ENCODE measurements at places on chromosomes 3 and 15.

- DNase-seq: no peak
These were observed 597.4 kb downstream of the RSL24D1 start for GRCh38 chr15:54599386-54599785.

- DNase-seq: peak; percentile 71
These were observed 21.2 kb upstream of the SMAD3 start for GRCh38 chr15:67043939-67044771.

DNA sequence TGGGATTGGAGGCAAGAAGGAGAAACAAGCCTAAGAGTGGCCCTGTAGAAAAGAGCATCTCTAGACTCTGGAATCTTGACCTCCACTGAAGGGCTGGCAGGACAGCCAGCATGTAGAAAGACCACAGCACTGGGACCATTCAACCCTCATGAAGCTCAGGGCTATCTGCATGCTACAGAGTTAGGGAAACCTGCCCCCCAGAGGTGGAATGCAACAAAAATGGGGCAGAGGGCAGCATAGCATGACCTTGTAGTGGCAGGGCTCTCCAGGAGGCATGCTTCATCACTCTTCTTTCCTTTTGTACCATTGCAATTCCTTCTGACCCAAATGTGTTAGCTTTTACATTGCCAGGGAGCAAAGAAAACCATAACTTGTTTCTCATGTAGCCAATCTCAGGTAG, 445.4 kb downstream of the EPHB1 start:
- no peak for DNase-seq

GRCh38 chr15:48644827-48645557, 517 bp downstream of the FBN1 start:
- no peak for DNase-seq

- no peak for DNase-seq
These were observed 154.0 kb downstream of the FMN1 start for GRCh38 chr15:33040496-33040895.

DNA sequence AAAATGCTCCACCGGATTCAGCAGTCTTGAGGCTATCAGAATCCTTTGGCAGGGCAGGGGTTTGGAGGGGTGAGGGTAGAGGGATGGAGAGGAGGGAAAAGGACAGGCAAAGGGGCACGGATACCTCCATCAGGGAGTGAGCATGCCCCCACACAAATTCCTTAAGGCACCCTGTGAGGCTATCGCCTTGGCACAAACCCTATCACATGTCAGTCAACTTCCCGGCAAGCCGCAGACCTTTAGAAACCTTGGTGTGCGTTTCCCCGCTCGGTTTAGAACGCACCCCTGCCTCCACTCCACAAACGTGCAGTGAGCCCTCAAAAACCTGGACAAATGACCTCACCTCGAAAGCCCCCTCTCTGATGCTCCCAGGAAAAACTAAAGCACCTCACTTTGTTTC, 422 bp upstream of the SETMAR start:
- no peak for DNase-seq

DNA sequence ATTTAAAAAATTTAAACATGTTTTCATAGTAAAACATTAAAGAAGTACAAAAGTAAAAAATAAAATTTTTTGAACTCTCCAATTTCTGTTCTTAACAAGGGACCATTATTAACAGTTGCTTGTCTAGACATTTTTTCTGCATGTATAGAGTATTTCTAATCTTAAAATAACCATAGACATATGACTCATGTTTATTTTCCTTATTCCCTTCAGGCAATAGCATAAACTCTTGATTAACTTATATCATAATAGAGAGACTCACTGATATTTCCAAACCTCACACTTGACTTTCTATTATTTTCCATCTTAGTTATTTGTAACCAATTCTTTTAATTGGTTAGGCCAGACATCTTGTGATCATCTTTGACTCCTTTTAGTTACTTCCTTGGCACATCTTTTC, 325.6 kb upstream of the SOX14 start:
- no peak for DNase-seq

DNA sequence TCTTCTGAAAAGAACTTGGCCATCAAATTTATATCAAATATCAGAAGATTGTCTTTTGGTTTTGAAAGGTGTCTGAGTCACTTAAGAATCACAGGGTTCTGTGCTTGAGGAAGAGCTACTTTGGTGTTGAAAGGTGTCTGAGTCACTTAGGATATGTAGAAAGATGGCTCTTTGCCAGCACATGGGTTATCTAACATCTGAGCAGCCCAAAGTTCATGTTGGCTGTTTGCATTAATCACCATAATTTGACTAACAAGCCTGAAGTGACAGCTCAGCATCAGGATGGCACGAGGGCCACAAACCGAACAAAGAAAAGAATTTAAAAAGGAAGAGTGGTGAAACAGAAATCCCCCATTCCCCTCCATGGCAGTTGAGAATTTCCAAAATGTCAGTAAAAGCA, 190.5 kb upstream of the CMC1 start:
- DNase-seq: no peak

DNA sequence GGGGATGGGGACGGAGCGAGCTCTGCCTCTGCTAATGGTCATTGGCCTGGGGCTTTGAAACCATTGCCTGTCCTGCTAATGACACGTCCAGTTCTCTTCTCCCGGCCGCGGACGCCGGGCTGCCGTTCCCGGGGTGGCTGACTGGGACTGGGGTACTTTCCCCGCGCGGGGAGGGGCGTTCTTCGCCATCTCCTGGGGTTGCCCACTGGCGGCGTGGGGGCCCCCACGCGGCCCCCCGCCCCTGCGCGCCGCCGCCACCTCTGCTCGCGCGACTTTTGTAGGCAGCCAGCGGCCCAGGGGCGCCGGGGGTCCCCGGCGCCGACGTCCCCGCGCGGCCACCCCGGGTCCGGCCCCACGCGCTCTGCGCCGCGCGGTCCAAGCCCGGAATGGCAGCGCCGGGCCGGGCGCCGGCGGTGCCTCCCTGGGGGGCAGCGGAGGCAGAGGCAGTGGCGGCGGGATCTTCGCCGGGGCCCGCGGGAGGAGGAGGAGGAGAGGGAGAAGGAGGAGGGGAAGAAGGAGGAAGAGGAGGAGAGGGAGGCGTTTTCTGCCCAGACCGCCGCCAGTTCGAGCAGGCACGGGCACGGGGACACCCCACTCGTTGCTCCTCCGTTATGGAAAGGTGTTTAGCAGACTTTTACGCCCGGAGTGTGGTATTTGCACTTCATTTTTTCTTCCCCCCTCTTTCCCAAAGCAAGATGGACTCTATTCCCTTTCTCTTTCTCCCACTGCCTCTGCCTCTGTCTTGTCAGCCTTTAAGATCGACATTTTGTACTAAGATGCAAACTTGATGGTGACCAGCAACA, 2.3 kb downstream of the BBX start:
- DNase-seq: peak; percentile 41

DNA sequence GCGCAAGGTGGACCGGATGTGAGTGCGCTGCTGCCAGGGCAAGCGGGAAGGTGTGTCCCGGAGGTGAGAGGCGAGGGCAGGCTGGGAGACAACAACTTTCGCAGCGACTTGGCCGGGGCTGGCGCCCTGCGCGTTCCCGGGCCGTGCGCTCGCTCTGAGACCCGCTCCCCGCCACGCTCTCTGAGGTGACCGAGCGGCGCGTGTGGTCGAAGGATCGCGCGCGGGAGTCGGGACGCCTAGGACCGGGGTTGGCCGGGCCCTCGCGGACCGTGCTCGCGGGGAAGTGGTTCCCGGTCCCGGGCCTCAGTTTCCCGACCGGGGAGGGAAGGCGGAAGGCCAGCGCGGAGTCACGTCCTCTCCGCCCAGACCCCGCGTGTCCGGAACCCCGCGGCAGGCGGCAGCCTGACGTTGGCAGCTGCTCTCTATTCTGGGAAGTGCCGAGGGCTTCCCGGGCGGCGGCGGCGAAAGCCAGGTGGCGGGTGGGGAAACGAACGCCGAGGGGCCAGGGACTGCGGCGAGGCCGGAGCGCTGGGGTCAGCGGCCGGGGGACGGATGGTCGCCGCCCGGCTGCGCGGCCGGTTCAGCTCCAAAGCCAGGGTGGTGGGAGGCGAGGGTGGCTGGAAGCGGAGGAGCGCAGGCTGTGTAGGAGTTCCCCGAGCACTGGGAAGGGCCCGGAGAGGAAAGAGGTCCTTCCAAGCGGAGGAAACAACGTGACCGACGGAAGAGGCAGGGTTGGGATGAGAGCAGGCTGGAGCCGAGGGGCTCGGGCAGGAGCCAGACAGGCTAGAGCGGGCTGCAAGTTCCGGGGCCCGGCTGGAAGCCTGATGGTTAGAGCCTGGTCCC, 1.0 kb upstream of the IGF2BP2 start:
- DNase-seq: peak; percentile 74

GRCh38 chr3:168162172-168162571, 66.4 kb upstream of the GOLIM4 start:
- DNase-seq: no peak

DNA sequence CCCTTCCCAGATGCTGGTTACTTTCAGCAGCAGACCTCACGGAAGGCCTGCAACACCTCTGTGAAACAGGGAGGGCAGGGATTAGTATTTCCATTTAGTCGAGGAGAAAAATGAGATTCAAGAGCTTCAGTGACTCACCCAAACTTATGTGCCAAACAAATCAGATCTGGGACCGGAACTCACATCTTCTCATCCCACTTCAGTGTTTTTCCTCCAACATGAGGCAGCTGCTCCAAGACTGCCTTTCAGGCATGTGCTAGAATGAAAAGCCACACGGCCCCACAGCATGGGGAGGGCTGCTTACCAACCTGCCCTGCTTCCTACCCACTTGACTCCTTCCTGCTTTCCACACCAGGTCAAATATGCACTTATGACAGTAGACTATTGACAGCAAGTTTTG, 129.4 kb upstream of the SLC24A5 start:
- DNase-seq: no peak

GRCh38 chr15:47885920-47886319, 168.6 kb downstream of the SEMA6D start:
- no peak for DNase-seq

DNA sequence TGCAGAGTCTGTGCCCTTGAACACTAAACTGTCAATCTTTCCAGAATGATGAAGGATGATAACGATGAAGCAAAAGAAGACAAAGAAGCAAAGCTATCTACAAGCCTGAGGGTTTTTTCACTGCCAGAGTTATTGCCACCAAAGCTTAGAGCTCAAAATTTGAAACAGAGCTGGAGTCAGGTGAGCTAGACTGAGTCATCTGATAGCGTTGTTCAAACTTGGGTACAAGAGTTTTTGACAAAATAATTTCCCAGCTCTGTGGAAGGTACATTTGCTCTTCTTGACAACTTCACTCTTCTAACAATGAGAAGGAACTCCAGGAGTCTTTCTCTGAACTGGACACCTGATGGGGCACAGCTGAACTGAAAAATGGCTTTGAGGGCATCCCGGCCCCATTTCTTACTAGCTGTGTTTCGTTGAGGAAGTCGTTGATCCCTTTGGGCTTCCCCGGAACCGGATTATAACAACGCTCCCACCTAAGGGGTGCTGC, 715 bp downstream of the MCCC1 start:
- no peak for DNase-seq

GRCh38 chr15:81897057-81897677, 148.7 kb downstream of the MEX3B start:
- DNase-seq: no peak

DNA sequence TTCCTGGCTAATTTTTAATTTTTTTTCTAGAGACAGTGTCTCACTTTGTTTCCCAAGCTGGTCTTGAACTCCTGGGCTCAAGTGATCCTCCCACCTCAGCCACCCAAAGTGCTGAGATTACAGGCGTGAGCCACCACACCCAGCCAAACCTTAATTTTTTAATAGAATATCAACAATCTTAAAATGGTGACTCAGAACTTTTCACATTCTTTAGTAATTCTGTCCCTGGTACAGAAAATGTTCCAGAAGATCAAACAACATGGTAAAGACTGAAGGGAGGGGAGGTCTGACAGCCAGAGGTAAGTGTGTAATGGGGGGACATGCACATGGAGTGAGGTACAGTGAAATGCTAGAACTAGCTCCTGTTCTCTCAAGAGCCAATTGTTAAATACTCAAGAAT, 38.2 kb downstream of the DNAH12 start:
- no peak for DNase-seq

- no peak for DNase-seq
These were observed 3.5 kb upstream of the ROPN1B start for GRCh38 chr3:125965505-125965904.

- no peak for DNase-seq
These were observed 5.9 kb upstream of the CORO2B start for GRCh38 chr15:68572921-68573320.

GRCh38 chr3:172137287-172138192, 98.2 kb downstream of the FNDC3B start:
- no peak for DNase-seq

DNA sequence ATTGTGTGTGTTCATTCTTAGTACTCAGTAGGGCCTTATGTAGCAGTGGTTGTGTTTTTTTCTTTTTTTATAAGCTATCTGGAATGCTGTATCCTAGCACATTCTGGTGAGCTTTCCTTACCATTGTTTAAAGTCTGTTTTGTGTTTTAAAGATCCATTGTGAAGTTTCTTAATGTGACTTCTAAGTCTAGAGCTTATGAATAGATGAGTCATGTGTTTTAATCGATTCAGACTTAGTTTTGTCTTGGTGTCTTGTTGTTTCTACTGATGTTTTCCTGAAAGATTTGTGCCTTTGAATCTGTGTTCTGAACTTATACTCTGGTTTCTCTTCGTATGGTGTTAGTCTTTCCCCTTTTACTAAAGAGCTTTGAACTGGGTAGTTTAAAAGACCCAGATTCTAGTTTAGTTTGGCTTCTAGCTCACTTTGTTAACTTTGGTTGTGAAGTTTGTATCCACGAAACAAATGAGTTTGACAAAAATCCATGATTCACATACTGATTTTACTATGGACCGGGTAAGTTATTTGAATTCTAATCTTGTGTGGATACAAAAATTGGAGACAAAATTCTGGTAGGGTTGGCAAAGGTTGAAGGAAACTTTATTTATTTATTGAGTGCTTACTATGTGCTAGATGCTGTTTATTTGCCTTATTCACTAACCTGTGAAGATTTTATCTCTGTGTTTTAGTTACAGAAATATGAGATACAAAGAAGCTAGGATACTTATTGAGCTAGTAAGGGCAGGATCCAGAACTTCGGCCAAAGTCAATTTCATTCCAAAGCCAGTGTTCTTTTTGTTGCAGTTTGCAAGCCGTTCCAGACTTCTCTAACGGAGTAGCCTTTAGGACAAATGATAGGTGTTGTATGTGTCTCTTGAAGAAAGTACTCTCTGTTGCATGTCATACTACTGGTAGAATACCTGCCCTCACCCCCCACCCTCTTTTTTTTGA, 24.8 kb downstream of the AKAP13 start:
- no peak for DNase-seq
